AML-193 (cell line): ENCODE measurements at places on chromosomes 2 and 18.

GRCh38 chr2:23568211-23568610 lies 183.2 kb downstream of the KLHL29 start:
- no peak for DNase-seq

DNA sequence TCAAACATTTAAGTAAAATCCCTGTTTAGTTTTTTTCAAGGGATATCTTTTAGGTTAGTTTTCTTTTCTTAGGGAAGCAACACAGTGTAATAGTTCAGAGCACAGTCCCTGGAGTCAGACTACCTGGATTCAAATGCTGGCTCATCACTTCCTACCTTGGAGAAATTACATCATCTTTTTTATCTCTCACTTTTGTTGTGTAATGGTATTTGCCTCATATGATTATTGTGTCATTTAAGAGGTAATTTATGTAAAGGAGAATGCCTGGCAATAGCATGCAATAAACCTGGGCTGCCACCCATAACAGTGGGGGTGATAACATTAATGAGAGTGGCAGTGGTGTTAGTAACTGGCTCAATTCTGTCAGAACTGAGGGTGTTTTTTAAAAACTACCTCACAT lies 26.3 kb downstream of the ERLEC1 start:
- no peak for DNase-seq

GRCh38 chr2:8518979-8519668 lies 162.7 kb upstream of the ID2 start:
- no peak for DNase-seq

DNA sequence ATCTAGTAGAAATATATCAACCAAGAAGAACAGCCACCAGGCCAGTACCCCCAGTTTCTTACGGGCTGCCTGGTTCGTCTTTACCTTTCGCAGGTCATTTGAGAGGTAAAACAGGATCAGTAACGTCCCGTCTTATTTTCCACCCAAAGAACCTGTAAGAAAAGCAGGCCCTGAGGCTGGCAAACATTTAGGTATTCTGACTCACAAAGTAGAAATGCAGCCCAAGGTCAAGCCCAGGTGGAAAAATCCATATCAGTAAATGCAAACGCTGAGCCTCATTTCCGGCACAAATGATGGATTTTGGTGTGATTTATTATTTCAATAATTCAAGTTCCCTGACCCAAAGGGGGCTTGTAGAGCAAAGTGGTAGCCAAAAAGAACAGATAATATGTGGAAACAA lies 171.2 kb downstream of the ZNF516 start:
- DNase-seq: no peak

DNA sequence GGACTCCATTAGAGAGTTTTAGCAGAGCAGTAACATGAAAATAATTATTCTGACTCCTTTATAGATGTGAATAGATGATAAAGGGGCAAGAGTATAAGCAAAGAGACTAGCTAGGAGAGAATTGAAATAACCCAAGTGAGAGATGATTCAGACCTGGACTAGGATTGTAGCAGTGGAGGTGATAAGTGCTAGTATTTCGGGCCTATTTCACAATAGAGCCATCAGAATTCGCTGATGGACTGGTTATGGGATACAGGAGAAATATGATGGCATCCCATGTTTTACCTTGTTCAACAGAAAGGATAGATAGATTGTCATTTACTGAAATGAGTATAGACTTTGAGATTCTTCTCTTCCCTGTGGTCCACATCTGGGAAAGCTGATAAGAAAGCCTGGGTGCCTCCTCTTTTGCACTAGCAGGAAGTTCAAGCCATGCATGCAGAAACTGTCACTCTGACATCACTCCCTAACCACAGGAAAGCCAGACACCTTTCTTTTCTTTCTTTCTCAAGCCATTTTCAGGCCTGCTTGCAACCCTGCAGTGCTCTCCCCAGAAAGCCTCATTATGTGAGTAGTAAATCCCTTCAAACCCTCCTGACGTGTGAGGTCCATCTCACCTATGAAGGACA lies 25.3 kb downstream of the DYNAP start:
- peak; percentile 27 for DNase-seq

DNA sequence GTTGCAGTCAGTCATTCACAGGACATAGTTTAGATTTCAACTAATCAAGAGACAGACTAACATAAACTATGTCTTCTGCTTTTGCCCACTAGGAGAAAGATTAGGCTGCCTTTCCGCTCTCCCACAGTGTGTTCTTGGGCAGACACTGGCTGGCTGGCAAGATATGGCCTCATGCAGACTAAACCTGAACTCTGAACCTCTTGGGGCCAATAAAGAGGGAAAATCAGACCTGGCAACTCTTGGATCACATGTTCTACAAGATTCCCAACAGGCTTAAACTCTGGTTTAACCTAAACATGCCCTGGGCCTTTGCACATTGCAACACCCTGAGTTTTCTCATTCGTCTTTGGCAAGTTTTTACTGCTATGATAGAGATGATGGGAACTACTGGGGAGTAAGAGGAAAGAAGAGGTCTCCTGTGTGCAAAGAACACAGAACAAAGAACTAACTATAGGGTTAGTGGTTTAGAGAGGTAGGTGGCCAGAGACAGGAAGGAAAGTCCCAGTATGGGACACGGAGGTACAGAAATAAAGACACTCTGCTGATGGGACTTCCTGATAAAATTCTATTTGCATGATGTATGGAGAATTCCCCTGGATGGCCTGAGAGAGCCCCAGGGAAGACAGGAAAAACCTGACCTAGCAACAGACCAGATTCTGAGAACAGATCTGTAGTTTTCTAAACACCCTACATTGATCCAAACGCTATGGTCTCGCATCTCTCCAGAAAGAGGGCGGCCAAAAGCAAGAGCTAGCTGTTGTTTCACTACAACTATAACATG lies 2.0 kb upstream of the ATRAID start:
- DNase-seq: no peak

- DNase-seq: no peak
Observed at GRCh38 chr2:138703242-138703641, 76.9 kb downstream of the NXPH2 start.
